ENCODE measurements at places on chromosomes 12 and 14. TPM values are rescaled to one million over a fixed set of nuclear protein-coding genes. Genes with fewer than 3 reads are reported as not detected.
A peak's percentile ranks its signal among the peaks of the same experiment; 100 is the strongest.

DNA sequence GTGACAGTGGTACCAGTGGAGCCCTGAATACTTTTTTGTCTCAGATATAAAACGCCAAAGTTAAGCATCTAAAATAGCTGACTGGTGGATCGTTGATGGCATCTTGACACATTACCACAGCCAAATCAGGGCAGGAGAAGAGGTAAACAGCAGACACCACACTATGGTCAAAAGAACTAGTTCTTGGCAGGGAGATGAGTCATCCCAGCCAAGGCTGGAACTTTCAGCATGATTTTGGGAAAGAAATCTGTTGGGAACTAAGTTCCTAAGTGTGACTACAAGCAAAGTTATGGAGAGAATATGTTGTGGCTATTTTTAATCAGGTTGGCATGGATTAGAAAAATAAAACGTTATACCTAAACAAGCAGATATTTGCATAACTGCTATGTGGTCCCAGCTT, 36.9 kb downstream of the LGR5 start:
- H3K4me3 ChIP-seq, result no peak overlapping the region
- H3K27me3 ChIP-seq, result peaks cover 6% of the 10 kb centered on the region
- no peak overlapping the region for H3K27ac ChIP-seq
- no peaks in the 10 kb centered on the region for H3K36me3 ChIP-seq
- DNase-seq, result no peak

DNA sequence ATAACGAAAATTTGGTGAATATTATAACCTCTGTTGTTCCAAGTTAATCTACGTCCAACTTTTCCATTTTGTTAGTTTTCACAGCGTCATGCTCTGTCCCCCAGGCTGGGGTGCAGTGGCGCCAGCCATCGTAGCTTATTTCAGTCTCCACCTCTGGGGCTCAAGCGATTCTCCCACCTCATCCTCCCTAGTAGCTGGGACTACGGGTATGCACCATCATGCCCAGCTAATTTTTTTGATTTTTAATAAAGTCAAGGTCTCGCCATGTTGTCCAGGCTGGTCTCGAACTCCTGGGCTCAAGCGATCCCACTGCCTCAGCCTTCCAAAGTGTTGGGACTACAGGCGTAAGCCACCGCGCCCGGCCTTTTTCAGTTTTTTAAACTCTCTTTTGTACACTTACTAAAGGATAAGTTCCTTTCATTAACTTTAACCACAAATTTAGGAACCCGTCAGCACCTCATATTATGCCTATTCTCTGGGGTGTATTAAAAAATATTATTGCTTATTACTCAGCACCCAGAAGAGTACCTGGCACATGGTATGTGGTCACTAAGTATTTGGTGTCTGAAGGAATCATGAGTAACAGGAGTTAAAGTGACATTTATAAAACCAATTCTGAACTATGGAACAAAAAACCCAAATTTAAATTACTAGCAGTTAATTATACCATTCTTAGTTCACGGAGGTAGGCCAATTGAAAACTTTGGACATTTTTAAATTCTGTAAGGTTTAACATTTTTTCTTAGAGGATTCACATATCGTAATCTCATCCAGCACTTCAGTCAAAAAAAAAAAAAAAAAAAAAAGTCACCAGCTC, 925 bp upstream of the MIPOL1 start:
- peaks cover 12% of the 10 kb centered on the region for H3K4me1 ChIP-seq
- H3K27ac ChIP-seq, result no peak overlapping the region
- H3K4me3 ChIP-seq, result peak overlapping the region; percentile 73
- H3K27me3 ChIP-seq, result peaks cover 18% of the 10 kb centered on the region

GRCh38 chr12:68581926-68582325, 28.8 kb upstream of the RAP1B start:
- no peak for DNase-seq
- H3K36me3 ChIP-seq, result no peaks in the 10 kb centered on the region
- H3K4me1 ChIP-seq, result peaks cover 44% of the 10 kb centered on the region
- no peak overlapping the region for H3K4me3 ChIP-seq
- no peak overlapping the region for H3K27ac ChIP-seq

The MDP1 gene
- 16.8 TPM for total RNA-seq

The HELB gene
- total RNA-seq, result 29.7 TPM
